Foreskin keratinocyte (primary cell): ENCODE measurements at places on chromosomes 2 and 18.
A peak's percentile ranks its signal among the peaks of the same experiment; 100 is the strongest.

DNA sequence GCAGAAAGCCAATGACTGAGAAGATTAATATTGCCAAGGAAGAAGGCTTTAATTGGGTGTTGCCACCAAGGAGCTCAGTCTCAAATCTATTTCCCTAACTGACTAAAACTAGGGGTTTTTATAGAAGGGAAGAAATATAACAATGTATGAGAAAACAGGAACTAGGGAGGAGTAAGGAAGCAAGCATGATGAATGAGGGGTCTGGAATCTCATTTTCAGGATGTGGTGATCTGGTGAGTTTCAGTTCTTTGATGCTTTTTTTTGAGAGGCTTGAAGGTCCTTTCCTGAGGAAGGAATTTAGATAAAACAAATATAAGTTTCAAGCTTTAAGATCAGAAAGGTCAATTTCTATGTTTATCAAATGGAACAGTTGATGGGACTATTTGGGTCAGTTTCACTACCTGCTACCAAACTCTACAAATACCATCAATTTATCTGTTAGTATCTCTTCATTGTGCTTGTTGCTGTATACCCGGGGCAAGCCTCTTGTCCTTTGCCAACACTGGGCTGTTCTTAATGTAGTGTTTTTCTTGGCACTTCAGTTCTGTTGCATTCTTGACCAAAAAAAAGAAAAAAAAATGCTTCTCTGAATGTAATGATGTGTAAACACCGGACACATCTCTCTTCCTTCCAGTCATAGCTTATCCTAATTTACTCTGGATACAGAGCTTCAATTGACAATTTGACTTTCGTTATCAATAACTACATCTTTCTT, 357.0 kb downstream of the GALNT13 start:
- no peak for DNase-seq

GRCh38 chr2:26801328-26801727, 15.5 kb downstream of the CENPA start:
- DNase-seq = no peak

DNA sequence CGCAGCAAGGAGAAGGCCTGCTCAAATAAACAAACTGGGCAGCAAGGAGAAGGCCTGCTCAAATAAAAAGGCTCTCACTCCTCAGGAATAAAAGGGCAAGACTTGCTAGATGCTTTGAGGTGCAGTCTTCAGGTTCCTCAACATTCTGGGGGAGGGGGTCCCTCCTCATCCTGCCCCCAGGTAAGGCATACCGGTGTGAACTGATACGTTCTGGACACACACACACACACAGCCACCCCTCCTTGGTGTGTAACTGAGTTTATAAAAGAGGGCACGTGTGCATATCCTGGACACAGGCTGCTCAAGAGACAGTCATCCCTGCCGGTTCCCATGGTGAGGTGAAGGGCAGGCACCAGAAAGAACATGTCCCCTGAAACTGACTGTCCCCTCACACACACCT, 4.5 kb downstream of the TEX261 start:
- no peak for DNase-seq

- DNase-seq = no peak
Observed at GRCh38 chr2:174764280-174765255, at the start of gene CHRNA1. CHRNA1 (minus strand) TSS chr2:174764472; CDS start chr2:174764394, 78 bp downstream.

GRCh38 chr2:201057715-201058248, 13.7 kb downstream of the HYCC2 start:
- DNase-seq = no peak

GRCh38 chr2:197914778-197915177, 110.4 kb downstream of the PLCL1 start:
- no peak for DNase-seq

DNA sequence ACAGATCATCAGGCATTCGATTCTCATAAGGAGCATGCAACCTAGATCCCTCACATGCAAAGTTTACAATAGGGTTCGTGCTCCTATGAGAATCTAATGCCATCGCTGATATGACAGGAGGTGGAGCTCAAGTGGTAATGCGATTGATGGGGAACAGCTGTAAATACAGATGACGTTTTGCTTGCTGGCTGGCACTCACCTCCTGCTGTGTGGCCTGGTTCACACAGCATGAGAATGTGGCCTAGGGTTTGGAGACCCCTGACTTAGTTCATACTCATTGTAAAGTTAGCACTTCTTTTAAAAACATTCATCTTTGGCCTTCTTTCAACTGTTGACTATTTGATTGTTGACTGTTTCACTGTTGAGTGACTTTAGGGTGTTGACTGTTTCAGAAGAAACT, 8.7 kb upstream of the CHMP1B start:
- no peak for DNase-seq

DNA sequence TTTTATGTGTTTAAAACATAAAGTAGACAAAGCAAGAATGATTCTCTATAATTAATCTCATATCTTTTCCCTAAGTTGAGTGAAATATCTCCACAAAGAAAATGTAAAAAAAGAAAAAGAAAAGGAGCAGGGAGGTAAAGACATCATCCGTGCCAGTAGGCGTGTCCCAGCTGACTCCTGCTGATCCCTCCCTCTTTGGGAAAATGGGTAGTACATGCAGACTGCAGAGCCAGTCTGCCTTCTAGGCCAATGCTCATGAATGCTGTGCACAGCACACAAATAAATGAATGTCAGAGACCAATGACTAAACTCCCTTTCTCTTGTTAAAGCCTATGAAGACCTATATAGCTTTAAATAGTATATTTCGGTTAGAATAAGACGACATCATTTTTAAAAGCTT, 64.7 kb downstream of the RAPH1 start:
- no peak for DNase-seq

- no peak for DNase-seq
Observed at GRCh38 chr18:9988665-9989064, 74.8 kb downstream of the VAPA start.

DNA sequence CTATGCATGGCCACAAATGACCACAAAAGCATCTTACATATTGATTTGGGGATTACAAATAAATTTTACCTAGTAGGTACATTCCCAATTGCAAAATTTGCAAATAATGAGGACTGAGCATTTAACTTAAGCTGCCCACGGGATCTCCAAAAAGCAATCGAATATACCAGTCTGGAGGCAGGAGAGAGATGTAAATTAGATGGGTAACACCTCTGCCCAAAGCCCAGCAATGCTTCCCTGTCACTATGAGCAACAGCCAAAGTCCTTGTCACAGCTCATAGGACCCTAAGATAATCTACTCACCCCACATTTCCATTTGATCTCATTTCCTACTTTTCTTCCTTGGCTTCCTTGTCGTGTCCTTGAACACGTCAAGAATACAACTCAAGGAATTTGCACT, 172.2 kb downstream of the SUCLG1 start:
- no peak for DNase-seq

DNA sequence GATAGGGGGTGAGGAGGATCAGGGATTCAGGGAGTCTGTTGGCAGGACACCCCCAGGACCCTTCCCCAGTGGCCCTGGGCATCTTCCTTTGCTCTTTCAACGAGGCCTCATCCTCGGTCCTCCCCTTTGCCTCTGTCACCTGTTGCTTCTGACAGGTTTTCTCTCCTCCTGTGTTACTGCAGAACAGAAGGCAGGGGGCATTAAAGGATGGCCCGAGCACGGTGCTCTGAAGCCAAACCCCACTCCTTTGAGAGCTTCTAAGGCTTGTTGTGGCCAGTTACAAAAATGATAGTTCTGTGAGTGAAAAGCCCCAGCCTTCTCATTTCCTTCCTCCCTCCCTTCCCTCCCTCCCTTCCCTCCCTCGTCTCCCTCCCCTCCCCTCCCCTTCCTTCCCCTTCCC, 82.5 kb downstream of the THNSL2 start:
- no peak for DNase-seq

DNA sequence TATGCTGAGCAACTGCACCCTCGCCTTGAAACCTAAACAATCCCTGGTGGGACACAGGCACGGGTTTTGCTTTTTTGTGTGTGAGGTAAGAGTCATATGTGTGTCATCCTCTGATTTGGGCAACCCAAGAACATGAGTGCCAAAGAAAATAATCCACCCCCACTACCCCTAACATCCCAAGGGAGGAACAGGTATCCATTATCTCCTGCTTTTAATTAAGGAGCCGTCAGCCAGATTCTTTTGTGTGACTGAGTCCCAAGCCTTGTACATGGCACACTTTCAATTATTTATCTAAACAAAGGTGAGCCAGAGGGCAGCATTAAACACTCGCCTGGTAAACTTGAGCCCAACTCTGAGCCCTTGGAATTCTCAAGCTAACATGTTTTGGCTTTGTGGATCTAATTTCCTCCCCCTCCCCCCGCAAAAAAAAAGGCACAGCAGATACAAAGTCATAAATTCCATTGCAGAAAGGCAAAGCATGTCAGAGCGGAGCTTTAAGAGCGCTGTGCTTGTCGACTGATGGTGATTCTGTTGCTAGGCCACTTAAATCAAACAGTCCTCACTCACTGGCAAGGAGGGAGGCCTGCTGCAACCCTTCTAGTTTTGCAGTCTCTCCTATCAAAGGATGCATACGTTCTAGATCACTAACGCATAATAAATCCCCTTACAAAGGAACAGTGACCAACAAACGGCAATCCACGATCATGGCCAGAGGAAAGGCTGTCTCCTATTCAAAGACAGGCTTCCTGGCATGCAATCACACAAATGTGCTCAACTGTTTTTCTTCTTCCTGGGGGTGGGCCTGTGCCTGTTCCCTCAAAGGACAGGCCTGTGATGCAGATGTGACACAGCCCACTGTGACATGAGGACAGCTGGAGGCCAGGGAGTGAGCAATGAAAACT, 143.5 kb upstream of the LMAN1 start:
- DNase-seq = peak; percentile 84

- peak; percentile 10 for DNase-seq
Observed at GRCh38 chr2:39266139-39266805, 22.5 kb upstream of the CDKL4 start.
